ENCODE measurements at places on chromosomes 7 and 10.

GRCh38 chr10:112526139-112526538, 79.1 kb downstream of the VTI1A start:
- DNase-seq: no peak

- DNase-seq: no peak
These were observed 144.5 kb upstream of the YAE1 start for GRCh38 chr7:39421661-39422060.

DNA sequence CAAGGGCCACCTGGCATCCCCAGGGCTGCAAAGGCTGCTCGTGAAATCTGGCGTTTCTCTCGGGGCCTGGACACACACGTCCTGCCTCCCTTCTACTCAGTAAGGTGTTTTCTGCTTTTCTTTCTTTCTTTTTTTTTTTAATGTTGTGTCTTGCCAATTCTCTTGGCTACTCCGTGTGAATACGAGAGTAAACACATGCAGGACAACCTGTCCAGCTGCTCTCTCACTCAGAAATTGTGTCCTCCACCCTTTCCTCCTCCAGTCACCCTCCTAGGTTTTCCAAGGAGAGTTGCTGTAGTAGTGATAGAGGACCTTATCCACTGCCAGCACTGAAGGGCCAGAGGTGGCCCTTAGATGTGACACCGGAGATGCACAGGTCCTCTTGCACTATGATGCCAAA, 858 bp upstream of the TEX36 start:
- no peak for DNase-seq

DNA sequence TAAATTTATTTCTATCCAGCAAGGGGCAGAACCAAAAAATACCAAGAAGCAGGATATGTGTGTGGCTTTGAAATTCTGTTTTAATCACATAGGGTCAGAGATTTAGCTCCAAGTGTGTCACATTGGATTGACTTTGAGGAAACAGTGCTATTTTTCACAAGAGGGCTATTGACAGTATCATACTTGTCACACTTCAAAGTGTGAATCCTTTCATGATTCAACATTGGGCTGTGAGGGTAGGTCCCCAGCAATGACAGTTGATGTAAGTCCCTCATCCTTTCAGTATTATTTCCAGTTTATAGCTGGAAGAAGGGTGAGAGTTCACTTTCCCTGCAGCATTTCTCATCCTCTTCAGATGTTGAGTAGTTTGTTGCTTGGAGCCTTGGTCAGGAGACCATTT, 7.4 kb downstream of the CCNY start:
- DNase-seq: no peak

- DNase-seq: no peak
These were observed 5.2 kb downstream of the CLIP2 start for GRCh38 chr7:74294191-74294998.

GRCh38 chr7:133746847-133747246, 380.3 kb upstream of the LRGUK start:
- no peak for DNase-seq

GRCh38 chr10:129716211-129716681, 247.8 kb downstream of the EBF3 start:
- DNase-seq: no peak

DNA sequence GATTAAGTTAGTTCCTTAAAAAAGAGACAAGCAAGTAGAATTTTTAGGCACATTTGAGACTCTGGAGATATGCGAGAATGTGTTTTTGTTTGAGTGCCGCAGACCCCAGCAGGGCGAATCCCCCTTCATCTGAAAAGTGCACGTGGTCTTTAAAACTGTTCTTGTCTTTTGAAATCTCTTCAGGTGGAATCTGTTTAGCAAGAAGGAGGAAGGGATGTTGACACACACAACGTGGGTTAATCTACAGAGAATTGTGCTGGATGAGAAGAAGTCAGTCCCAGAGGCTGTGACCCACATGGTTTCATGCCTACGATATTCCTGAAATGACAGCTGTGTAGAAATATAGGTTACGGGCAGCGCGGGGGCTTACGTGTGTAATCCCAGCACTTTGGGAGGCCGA, 27.1 kb upstream of the ZFAND2A start:
- DNase-seq: no peak
